ENCODE measurements at places on chromosomes 7 and 10.

DNA sequence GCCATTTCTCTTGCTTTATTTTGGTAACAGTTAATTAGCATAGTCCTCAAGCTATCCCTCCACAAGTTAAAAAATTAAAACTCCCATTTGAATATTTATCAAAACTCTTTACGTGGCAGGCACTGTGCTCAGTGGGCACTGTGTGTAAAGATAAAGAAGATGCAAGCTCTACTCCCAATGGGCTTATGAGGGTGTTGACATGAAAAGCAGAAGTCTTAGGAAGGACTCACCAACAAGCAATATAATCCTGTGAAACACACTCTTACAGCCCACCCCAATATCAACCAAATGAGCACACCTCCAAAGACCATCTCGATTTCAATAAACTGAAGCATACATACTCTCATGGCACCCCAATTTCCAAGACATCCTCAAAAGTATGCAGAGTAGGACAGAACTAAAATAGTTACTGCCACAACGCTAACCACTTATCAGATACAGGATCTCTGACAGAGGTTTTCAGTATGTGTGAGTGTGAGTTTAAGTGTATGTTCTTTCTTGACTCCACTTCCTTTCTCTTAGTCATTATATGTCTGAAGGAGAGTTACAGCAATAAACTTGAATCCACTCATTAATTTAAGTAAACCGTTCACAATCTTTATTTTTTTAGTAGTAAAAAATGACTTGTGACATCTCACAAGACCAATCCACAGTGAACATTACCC, 120.0 kb downstream of the PDE1C start:
- DNase-seq, result no peak

GRCh38 chr10:60677531-60678129, 100.6 kb upstream of the CDK1 start:
- DNase-seq, result no peak

DNA sequence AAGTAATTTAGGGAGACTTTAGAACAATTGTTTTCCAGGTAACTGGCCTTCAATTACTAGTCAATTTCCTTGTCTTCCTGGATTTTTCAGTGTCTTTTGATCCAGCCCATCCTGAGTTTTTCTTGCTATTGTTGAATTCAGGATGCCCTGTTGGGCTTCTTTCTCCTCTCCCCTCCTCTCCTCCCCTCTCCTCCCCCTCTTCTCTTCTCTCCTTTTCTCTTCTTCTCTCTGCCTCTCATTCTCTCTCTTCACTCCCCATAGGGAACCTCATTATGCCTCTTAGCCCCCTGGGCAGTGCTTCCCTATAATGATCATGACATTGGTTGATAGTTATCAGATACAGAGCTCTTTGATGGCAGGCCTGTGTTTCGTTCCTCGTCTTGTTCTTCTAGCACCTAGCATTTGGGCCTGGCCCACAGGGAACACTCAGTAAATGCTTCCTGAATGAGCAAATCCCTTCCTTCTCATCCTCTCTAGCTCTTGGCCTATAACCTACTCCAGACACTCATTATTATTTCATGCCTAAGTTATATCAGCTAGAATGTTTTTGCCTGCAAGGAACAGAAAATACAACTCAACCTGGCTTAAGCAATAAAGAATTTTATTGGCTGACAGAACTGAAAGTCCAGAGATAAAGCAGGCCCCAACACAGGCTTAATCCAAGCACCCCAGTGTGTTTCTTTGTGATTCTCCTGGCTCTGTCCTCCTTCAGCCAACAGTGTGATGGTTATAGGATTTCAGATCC, 56.8 kb downstream of the CACNB2 start:
- DNase-seq, result no peak

GRCh38 chr7:25858525-25859411, 293.2 kb upstream of the NFE2L3 start:
- DNase-seq, result no peak

DNA sequence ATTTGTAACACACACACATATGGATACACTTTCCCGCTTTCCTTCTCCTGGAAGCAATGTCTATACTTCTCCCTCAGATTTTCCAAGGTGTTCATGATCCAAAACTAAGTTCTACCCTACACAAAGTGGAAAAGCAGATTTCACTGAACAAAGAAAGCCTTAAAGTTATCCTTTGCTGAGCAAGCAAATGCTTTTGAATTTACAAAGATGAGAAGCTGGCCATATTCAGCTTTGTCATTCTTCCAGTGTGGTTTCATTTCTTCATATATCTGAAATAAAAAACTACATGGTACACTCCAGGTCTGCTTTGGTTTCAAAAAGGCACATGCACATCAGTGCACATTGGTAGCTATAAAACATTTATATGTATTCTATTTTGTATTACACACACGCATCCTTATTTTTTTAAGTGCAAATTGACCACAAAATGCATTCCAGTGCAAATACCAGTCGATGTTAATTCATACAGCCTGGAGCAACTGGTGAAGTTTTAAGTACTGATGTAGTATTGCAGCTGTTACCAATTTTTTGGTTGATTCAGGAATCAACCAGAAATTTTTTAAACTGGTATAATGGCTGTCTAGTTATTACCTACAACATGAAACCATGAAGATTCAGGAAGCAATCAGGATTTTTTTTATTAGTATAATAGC, 65.5 kb upstream of the SRPK2 start:
- no peak for DNase-seq
